ENCODE measurements at places on chromosomes 6 and 20. TPM values are rescaled to one million over a fixed set of nuclear protein-coding genes. Genes with fewer than 3 reads are reported as not detected.

DNA sequence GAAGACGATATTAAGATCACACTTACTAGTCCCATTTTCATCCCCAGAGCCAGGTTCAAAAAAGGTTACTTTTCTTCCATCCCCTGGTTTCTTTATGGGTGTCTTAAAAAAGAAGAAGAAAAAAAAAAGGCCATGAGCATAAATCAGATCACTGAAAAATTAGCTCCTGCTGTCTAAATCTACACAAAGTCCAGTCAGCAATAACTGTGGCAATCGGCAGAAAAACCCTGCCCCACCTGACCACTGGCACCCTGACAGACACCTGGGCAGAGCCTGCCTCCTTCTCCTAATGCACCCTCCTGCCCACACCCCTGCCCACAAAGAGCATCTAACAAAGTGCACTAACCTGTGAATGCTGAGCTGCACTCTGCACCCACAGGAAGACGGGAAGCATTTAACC lies 69.8 kb downstream of the STAU1 start:
- no peak for DNase-seq

DNA sequence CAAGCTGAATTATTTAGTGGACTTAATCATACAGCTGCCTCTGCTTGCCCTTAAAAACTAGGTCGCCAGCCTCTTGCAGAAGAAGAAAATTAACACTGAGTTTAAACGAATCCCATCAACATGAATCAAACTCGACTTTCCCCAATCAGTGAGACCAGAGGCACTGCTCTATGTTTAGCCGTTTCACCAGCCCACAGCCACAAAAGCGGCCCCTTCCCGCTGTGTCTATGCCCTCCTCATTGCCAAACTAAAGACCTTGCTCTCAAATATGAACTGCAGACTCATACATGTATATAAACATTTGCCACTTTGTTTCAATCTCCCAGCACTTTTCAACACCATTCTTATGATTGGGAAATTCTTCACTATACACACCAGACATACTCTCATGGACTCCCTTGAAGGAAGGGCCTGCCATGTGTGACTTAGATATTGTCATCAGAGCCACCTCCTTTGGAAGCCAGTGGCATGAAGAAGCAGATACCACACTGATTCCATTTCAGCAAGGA lies 105.8 kb upstream of the ADGRF1 start:
- DNase-seq = no peak

DNA sequence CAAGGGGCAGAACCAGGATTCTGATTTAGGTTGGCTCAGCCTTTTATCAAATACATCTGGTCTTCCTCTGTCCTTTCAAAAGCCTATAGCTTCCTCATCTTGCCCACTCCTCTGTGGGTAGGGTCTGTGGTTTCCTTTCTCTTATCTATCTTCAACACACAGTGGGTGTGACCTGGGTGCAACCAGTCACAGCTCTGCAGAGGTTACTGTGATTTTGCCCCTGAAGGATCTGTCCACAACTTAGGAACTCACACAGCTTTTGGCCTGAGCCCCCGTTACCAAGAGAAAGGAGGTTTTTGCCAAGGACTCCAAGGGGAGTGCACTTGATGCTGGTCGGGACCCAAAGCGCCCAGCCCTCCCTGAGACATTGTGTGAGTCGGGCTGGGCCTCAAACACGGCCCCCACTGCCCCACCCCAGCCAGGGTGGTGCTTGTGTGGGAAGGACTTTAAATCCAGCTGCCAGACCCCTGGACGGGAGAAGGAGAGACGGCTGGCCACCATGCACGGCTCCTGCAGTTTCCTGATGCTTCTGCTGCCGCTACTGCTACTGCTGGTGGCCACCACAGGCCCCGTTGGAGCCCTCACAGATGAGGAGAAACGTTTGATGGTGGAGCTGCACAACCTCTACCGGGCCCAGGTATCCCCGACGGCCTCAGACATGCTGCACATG lies at the start of gene PI16:
Gene PI16, plus strand, starts transcription at position 477 of the 670 bp plus-strand sequence. Its CDS starts 23 bp downstream, at position 500.
- DNase-seq = no peak

- DNase-seq = no peak
These were observed 133.0 kb downstream of the MTFR2 start for GRCh38 chr6:136117081-136117480.

GRCh38 chr20:30816182-30816645 lies 441.2 kb upstream of the DEFB115 start:
- no peak for DNase-seq

DNA sequence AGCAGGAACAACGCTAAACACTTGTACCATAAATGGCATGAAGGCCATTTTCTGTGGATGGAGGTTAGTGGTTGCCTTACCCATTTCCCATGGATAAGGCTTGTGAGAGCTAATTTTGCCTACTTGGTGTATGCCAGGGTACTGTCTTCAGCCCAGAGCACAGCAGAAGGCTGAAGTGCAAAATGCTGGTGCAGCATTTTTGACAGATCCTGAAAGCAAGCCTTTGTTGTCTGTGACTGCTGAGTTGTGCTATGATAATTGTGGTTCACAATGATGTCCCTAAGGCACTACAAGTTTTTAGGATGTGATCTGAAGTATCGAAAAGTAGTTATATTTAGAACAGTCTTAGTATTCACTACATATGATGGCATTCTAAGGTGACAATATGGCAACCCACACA lies 14.7 kb upstream of the HMGN3 start:
- DNase-seq = no peak

- no peak for DNase-seq
These were observed 14.6 kb downstream of the TJAP1 start for GRCh38 chr6:43491750-43492661.

DNA sequence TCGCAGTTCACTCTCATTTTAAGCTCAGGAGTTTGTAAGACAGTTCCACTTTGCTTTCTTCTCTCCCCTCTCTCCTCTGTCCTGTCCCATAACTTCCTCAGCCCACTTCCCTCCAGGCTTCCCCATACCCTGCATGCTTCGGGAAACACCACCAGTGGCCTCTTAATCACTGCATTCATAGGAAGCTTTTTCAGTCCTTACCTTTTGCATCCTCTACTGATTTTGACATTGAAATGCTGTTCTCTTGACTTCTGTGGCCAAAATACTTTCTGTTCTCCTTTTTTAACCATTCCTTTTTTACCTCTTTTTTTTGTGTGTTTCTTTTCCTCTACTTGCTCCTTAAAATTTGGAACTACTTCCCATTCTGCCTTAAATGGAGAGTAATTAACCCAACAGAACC lies 69.7 kb downstream of the HIVEP1 start:
- no peak for DNase-seq

DNA sequence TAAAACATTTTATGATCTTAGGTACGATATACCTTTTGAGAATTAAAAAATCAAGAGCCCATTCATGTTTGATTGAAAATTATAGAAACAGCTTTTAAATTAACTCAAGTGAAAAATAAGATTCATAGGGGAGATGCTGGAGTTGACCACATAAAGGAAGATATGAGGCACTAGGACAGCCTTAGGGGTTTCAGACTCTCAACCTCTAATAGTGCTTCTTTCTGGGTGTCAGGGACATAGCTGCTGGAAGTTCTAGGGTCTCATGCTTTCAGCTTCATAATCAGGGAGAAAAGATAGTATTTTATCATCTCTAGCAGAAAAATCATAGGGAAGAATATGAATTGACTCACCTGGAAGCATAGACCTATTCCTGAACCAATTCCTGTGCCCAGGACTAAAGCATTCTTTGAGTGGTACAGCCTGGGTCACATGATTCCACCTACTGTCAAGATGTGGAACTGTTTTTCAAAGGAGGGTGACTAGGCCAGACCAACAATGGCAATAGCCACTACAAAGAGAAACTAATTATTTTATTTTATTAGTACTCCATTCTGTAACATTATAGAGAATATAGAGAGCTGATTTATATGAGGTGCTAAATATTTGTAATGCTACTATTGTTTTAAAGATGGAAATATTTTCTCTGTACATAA lies 27.8 kb upstream of the CENPW start:
- DNase-seq = no peak

DNA sequence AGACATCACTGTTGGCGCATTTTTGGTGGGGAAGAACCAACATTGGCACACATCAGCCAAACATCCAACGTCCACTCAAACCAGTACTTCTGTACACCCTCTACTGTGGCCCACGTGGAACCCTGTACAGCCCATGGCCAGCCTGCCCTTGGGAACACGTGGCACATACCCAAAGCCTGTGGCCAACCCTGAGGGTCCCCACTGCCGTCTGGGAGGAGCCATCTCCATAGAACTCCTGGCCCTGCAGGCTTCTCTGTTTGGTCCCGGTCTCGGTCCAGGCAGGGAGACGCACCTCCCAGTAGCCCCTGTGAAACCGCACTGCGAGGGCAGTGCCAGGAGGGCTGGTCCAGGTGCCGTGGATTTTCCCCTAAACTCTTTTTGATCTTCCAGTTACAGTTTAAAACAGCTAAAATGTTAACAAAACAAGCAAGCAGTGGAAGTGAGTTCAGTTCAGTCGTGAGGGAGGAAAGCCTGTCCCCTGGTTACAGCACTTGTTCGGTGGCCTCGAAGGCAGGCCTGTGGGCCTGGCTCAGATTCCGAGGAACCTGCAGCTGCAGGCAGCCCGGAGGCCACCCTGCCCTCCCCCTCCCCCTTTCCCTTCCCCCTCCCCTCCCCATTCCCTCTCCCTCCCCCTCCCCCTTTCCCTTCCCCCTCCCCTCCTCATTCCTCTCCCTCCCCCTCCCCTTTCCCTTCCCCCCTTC lies 233.7 kb downstream of the DLL1 start:
- DNase-seq = no peak

GRCh38 chr6:25497383-25498040 lies 154.5 kb upstream of the SCGN start:
- DNase-seq = no peak

DNA sequence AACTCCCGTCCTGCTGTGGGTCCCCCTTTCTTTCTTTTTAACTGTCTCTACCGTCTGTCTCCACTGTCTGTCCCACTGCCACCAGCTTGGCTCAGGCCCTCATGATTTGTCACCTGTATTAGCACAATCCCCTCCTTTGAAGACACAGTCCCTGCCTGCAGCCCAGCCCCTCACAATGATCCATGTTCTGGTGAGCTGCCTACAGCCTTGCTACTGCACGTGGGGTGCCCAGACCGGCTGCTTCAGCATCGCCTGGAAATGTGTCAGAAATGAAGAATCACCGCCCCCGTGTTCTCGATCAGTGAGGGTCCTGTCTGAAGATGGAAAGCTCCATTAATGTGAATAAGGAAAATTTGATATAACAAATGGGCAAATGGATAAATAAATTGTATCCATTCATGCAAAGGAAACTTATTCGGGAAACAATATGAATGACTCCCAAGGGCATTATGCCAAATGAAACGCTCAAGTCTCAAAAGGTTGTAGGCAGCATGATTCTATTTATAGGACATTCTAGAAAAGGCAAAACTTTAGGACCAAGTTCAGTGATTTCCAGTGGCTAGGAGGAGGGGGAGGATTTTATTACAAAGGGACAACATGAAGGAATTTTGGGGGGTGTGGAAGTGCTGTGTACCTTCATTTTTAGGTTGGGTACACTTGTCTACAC lies 59.4 kb upstream of the CD83 start:
- DNase-seq = no peak

GRCh38 chr20:25160467-25160866 lies 35.0 kb upstream of the ENTPD6 start:
- no peak for DNase-seq

GRCh38 chr6:146361128-146361924 lies 182.3 kb upstream of the RAB32 start:
- no peak for DNase-seq

GRCh38 chr6:12116264-12116800 lies 104.2 kb downstream of the HIVEP1 start:
- no peak for DNase-seq

GRCh38 chr20:2385026-2385425 lies 4.3 kb downstream of the TGM6 start:
- DNase-seq = no peak

DNA sequence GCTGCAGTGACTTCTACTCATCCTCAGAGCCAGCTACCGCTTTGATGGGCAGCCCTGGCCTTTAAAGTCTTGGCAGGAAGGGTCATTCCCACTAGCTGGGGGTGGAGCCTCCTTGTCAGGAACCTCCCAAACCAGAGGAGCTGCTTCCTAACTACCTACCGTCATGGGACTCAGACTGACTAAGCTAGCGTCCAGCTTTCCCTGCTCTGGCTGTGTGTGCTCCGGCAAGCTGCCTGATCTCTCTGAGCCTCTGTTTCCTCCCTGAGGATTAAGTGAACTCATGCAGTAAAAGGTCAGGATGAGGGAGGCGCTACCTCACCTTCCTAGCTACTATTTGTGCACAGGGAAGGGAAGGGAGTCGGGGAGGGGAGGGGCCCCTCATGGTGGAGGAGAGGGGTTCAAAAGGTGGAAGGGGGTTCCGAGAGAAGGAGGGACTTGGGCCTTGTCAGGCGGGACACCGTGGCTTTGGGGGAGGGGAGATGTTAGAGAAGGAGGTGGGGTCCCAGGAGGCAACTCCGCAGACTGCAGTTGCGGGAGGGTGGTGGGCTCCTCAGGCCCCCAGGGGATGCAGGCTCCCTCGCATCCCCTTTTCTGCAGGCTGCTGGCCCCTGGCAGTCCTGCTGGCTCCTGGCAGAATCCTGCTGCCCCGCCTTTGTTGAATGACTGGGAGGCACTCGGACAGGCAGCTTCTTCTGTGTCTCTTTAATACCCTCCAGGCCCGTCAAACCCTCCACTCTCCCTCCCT lies 9.8 kb downstream of the DUSP15 start:
- no peak for DNase-seq

DNA sequence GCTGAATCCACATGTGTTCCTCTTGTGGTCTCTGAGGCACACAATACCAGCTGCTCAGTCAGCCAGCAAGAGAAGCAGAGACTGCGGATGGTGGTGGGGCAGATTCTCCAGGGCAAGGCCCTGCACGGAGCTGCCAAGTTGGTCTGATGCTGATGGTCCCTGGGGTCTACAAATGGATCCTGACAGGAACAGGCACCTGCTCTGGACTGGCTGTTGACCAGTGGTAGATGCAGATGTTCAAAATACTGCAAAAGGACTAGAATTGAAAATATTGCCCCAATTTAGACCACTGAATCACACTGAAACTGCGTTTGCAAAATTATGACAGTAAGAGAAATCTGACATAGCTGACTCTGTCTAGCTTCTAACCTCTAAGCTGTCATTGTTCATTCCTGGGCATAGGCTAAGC lies 29.6 kb upstream of the TUBB2A start:
- DNase-seq = no peak

DNA sequence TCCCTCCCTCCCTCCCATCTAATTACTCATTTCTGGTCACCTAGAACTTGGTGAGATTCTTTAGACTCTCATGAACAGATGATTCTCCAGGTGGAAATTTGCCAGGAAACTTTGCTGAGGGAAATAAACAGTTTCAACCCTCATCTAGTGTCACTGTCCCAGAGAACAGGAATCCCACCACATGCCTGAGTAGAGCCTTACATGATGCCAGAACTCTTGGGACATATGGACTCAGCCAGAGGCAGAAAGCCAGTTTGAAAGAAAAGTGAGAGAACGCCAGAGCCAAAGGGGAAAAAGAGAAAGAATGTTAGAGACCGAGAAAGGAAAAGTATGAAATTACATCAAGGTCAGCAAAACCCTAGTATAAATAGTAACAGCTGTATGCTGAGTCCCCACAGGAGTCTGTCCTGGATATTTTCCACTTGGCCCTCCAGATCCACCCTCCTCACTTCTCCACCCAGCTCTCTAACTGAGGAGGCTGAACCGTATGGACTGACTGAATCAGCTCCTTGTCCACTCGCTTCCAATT lies 127.5 kb upstream of the COL21A1 start:
- DNase-seq = no peak

GRCh38 chr20:34363465-34364222 lies 571 bp downstream of the ITCH start:
- DNase-seq = peak; percentile 4

The PAX1 gene
- total RNA-seq = not detected

The C20orf96 gene
- total RNA-seq = 3.2 TPM

The FAM83C gene
- total RNA-seq = not detected

The PSORS1C2 gene
- total RNA-seq = not detected

The VSX1 gene
- not detected for total RNA-seq

The TNNC2 gene
- 1.3 TPM for total RNA-seq

The TRMT6 gene
- 14.6 TPM for total RNA-seq
